ENCODE measurements at places on chromosomes 4 and X. TPM values are rescaled to one million over a fixed set of nuclear protein-coding genes. Genes with fewer than 3 reads are reported as not detected.

The C4orf50 gene
- total RNA-seq = not detected

GRCh38 chrX:71095981-71096759 lies 519 bp downstream of the FOXO4 start:
- DNase-seq = peak; percentile 6

The GLUD2 gene
- total RNA-seq = 0.53 TPM

GRCh38 chr4:102452854-102453253 lies 48.3 kb upstream of the NFKB1 start:
- no peak for DNase-seq

DNA sequence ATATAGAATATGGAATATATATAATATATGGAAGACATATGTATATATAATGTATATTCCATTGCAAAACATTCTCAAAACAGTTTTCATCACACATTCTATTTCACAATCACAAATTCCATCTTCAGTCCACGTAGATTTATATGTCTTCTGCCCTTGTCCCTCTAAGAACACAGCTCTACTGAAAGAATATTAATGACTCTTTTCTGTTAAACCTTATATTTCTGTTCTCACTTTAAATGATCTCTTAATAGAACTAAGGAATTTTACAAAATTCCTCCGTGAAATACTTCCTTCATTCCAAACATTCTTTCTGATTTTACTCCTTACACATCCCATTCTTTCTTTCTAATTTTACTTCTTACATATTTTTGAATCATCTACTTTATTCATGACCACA lies 1043.1 kb upstream of the PABPC4L start:
- no peak for DNase-seq

GRCh38 chr4:137536789-137537561 lies 4.7 kb upstream of the PCDH18 start:
- DNase-seq = no peak

GRCh38 chrX:41421071-41421729 lies 25.9 kb upstream of the NYX start:
- DNase-seq = peak; percentile 20

- peak; percentile 74 for DNase-seq
Measured at GRCh38 chr4:94447754-94448411, 3.9 kb upstream of the PDLIM5 start.

GRCh38 chrX:38595801-38596200 lies 34.5 kb downstream of the TSPAN7 start:
- DNase-seq = no peak

DNA sequence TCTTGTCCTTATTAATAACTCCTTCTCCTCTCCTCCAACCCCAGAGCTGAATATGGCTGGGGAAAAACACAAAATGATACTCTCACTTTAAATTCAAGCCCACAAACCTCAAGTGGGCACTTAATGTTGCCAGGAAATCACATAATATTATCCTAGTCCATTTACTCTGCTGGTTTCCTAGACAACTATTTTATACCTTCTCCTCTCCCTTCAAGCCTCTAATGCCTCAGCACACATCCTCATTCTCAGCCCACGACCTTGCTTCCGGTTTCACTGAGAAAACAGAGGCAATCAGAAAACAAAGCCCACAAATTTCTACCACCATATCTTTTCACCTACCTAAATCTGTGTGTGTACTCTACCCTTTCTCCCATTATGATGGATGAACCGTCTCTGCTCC lies 12.1 kb upstream of the CLCN5 start:
- no peak for DNase-seq

- peak; percentile 35 for DNase-seq
Measured at GRCh38 chrX:51336584-51336983, 4.0 kb downstream of the NUDT10 start.

The HS3ST1 gene
- total RNA-seq = 1.8 TPM

- no peak for DNase-seq
Measured at GRCh38 chr4:113601636-113602035, 159.9 kb downstream of the CAMK2D start.

The SLC25A5 gene
- 551 TPM for total RNA-seq

The MAPK10 gene
- total RNA-seq = 3.4 TPM

DNA sequence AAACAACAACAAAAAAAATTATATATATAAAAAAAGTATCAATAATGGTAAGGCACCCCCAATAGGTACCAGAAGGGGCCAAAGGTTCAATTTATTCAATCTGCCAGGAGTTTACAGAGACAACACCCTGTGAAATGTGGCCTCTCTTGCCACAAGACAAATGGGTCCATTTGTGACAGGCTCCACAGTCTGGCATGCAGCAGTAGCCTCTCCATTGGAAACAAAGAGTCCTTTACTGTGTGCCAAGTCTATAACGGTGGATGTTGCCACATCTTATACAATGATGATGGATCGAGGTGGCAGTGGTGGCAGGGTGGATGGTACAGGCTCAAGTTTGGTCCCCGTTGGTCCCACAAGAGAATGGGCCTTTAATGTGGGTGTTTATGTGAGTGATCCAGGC lies 70.1 kb upstream of the SH3RF1 start:
- DNase-seq = no peak

The ETDB gene
- total RNA-seq = not detected

DNA sequence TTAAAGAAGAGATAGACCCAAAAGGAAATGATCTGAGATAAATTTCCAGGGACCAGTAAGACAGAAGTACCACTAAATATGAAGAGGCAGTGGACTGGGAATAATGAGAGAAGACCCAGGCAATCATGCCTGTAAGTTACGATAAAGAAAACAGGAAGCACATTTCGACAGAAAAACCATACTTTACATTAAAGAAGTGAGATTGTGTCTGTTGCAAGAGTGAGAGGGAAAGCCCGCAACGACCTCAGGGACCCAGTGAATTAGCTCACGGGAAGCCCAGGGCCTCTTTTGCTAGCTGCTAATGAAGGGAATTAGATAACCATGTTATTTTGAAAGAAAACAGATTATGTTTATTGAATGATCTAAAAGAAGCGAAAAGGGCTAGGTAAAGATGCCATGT lies 28.9 kb upstream of the ACSL1 start:
- DNase-seq = no peak

DNA sequence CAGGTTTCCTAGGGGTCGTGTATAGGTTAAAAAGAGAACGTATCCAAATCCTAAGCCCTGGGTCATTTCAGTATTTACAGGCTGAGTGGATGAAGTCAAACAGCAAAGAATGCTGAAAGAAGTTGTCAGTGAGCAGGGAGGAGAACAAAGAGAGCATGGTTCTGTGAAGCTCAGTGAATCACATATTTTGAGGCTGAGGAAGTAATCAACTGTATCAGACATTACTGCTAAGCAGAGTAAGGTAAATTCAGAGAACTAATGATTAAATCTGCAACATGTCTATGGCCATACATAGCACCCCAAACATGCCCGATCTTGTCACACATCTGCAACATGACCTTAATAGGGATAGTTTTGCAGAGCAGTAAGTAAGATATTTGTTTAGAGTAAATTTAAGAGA lies 1130.3 kb downstream of the RAPGEF2 start:
- DNase-seq = peak; percentile 78

- no peak for DNase-seq
Measured at GRCh38 chrX:16454926-16455325, 195.0 kb upstream of the S100G start.

The CT45A2 gene
- total RNA-seq = not detected

DNA sequence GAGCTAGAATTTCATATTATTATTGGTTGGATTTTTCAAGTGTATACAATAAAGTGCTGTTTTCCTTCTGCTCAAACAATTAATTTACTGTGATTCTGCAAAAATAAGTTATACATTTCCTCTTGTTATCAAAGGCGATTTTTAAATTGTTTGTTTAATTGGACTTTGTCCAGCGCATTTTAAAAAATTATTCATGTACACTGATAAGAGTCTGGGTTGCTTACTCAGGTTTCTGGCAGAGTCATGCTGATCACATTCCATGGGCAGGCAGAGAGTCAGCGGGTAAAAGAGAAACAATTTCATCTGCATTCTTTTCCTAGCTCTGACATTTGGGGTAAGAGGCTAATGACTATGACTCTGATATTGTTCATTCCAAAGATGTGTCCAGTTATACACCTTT lies 8.9 kb downstream of the FAT4 start:
- peak; percentile 81 for DNase-seq

GRCh38 chr4:154741131-154741665 lies 2.6 kb upstream of the LRAT start:
- DNase-seq = no peak

The SOWAHB gene
- 21.1 TPM for total RNA-seq

GRCh38 chrX:3252744-3253143 lies 93.7 kb downstream of the MXRA5 start:
- DNase-seq = no peak

The AWAT1 gene
- not detected for total RNA-seq

GRCh38 chrX:132651421-132652086 lies 162.7 kb upstream of the MBNL3 start:
- DNase-seq = no peak

DNA sequence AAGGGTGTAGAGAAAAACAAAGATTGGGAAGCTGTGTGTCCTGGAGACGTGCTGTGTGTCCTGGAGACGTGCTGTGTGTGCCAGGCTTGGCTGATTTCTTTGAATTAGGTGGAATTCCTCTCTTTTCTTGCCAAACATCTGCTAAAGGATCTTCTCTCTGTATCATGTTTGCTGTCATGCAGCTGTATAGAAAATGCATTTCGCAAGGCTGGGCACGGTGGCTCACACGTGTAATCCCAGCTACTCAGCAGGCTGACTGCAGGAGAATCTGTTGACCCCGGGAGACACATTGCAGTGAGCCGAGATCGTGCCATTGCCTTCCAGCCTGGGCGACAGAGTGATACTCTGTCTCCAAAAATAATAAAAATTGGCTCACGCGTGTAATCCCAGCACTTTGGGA lies 187.0 kb downstream of the CRLF2 start:
- DNase-seq = no peak

DNA sequence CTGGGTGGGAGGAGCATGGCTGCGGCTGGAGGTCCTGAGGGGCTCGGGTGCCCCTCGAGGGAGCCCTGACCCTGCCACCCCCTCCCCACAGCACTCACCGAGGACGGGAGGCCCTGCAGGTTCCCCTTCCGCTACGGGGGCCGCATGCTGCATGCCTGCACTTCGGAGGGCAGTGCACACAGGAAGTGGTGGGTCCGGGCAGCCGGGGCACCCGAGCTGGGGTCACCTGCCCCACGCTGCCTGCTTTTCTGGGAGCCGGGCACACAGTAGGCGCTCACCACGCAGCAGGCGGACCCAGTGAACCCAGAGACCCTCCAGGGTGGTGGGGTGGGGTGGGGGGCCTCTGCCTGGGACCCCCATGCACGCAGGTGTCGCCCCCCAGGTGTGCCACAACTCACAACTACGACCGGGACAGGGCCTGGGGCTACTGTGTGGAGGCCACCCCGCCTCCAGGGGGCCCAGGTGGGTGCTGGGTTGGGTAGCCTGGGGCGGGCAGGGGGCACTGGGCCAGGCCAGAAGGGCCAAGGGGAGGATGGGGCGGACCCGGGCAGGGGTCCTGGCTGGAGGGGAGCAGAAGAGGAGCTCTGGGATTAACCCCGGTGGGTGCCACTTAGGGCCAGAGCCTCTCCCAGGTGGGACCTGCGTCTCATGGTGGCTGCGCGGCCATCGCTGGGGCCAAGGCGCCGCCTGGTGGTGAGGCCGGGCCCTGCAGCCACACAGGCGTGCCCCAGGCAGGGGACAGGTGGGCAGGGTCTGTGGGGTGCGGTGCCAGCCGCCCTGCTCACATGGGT lies 1.4 kb downstream of the HGFAC start:
- no peak for DNase-seq

DNA sequence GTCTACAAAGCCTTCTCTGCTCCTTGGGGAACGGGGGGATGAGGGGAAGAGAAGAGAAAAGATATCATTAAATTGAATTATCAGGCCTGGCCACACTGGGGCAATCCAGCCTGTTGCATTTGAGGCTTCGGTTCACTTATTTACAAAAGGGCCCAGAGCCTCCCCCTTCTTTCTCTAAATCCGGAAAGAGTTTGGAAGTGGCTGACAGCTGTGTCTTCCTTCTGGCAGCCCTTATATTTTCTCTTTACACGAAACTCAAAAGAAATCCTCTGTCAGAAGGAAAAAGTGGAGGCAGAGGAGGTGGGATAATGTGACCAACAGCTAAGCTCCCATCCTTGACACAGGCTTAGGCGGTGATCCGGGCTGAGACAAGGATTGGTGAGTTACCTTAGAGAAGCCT lies 158.3 kb upstream of the TAPT1 start:
- DNase-seq = no peak

- no peak for DNase-seq
Measured at GRCh38 chrX:19595043-19595677, 79.9 kb upstream of the MAP3K15 start.

- DNase-seq = peak; percentile 18
Measured at GRCh38 chr4:10581022-10581421, 103.5 kb downstream of the CLNK start.

The PROM1 gene
- total RNA-seq = 0.26 TPM

DNA sequence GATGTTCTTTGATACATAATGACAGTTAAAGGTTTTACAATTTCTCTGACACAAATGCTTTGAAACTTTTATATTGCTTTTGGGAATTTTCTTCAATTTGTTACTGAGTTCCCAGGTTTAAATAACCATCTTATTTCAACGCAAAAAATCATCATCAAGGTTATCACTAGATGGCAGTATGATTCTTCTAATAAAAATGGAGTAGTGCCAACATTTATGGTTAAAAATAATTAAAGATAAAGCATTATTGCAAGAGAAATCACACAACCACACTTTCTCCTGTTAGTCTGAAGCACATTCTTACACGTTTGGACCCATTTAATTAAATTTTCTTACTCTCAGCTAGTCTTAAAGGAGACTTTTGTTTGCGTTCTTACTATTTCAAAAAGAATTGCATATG lies 611.3 kb upstream of the CPXCR1 start:
- DNase-seq = no peak

The ZBTB49 gene
- 3.1 TPM for total RNA-seq

DNA sequence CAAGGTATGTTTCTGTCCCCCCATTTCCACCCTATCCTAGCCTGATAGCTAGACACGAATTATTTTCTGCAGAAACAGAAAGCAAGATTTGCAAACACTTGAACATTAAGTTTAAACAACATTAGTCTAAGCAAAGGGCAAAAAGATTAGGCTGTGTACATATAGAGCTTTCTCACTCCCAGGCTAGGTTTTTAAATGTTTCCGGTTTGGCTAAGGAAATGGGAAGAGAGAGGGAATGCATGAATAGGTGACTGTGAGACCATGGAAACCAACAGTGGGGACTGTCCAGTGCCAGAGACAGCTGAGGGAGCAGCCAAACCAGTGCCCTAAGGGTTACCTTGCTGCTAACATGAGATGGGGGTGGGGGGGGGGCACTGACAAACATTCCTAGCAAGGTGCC lies 242.7 kb downstream of the SCFD2 start:
- no peak for DNase-seq

Data from bronchial epithelial cell (primary cell).